ENCODE measurements at places on chromosomes 12 and 14.
A peak's percentile ranks its signal among the peaks of the same experiment; 100 is the strongest.

DNA sequence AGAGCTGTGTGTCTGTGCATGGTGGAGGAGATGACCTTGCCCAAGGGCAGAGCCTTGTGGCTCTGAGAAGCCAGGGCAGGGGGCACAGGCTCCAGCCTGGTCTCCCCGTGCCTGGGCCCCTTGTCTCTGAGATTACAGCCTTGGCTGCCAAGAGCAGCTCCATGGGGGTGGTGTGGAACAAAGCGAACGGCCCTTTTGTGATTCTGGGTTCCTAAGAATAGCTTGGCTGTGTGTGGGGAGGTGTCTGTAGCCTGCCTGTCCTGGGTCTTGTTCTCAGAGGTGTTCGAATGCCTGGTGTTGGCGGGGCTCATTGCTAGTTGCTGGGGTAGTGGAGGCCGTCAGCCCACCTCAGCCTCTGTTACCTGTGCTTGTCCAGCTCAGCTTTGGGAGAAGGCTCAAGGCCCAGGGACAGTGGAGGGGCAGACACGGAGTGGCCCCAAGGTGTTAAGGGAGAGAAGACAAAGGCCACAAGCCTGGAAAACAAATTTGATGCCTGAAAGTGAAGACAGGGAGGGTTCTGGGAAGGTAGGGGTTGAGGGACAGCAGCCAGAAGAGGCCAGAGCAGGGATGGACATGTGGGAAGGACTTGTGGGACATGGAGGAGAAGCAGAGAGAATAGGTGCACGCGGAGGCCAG, 7.4 kb upstream of the MYH7 start:
- no peak for DNase-seq

GRCh38 chr12:4643747-4644146, 5.1 kb downstream of the AKAP3 start:
- no peak for DNase-seq

GRCh38 chr12:119006746-119007145, 25.4 kb downstream of the SRRM4 start:
- DNase-seq: no peak

DNA sequence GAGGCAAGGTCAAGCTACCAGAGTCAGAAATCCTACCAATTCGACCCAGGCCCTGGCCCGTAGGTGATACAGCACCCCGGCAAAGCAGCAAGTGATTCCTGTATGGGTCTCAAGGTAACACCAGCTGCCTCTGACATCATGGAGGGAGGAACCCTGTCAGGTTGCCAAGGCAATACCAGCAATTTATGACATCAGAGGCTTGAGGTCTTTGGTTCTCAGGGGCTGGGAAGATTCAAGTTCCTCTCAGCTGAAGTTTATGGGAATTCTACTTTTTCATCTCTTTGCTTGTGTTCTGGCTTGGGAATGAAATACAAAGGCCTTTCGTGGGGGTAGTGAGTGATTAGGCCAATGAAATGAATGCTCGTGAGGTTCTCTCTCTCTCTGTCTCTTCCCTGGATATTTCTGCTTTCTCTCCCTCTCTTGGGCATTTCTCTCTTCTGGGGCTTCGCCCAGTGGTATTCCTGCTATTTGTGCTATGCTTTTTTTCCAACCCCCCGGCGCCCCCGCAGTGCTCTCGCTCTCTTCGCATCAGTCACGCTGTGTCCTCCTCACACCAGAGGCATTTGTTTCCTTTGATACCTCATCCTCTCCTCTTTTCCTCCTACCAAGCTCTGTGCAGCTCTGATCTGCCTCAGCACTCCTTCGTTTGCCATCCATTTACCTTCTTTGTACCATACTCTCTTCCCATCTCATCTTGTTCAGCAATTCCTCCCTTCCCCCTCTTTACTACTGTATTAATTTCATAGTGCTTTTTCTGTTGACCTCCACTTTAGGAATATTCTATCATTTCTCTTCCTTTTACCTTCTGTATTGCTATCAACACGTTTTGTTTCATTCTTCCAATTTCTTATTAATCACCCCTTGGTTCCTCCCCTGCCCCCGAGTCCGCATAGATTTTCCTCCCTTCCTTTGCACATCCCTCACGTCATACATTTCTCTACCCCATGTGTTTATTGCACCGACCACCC, 2.9 kb downstream of the ZFHX2 start:
- no peak for DNase-seq

DNA sequence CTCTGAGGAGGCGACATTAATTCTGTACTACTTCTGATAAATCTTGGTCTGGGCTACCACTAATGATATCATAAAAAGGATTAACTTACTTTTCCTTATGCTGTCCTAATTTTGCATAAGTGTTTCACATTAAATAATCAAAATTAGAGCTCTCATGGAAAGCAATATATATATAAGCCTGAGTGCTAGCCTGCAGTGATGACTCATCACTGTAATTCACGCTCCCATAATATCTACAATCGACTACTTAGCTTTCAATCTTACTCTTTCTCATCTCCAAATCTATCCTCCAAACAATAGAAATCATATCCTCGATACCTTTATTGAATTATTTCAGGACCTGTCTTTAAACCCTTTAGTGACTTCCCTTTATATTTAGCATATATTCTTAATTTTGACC, 701.3 kb downstream of the RERGL start:
- no peak for DNase-seq

GRCh38 chr14:56271970-56272369, 153.8 kb downstream of the PELI2 start:
- no peak for DNase-seq

DNA sequence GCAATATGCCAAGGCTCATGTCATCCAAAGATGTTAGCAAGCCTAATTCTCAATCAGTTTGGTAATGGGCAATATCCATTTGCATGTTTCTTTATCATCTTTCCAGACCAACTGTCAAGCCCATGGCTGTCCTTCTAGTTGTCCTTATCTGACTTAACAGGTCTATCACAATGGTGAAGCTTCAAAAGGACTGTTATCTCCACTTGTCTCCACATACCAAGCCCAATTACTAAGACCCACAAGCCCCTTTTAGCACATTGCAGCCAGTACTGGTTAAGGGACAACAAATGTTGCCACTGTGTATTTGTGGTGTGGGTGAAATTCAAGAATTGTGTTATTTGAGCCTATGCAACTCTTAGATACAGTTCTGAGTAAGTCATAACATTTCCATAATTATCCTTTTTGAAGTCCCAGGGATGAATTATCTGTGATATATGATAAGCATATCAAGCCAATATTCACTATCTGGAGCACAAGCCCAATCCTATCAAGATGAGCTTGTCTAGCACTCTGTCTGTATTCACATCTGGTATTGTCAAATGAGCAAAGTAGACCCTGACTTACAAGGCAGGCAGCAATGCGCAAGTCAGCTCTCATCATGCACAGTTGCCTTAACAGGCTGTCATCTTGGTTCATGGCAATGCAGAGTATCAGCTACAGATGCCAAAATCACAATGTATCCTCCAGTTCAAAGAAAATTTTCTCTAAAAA, 19.3 kb upstream of the ST8SIA1 start:
- no peak for DNase-seq

- no peak for DNase-seq
Measured at GRCh38 chr12:124898923-124899294, 15.5 kb downstream of the UBC start.

- DNase-seq: no peak
Measured at GRCh38 chr14:37452323-37452722, 142.7 kb downstream of the FOXA1 start.

- no peak for DNase-seq
Measured at GRCh38 chr12:98121963-98122362, 393.4 kb upstream of the TMPO start.

DNA sequence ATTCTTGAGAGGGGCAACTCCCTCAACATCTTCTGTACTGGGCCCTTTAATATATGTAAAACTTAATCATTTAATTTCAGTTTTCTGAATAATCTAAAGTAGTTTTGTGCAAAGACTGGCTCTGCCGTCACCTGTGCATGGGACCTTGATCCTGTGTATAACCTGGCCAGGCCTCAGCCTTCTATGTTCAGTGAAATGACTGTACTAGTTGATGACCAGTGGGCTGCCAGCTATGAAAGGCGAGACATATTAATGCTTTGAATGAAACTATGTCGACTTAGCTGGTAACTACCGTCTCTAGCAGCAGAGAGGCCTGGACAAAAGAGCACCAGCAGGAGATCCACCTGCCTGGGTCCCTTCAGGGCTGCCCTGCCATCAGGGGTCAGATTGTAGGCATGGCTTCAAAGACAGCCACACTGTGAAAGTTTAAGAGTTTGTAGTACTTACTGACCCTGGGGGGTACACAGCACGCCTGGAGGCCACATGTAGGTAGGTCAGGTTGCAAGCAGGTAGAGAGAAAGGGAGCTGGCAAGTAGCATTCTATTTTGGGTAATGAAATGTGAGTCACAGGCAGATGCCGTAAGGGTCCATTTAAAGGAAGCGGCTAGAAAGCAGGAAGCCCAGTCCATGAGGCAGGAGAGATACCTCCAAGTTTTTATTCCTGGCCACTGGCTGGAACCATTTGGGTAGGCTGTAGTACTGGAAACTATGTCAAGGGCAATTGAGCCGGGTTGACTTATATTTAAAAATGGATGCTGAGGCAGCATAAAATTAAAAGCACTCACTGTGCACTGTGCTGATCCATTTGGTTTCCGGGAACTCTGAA, 77.2 kb downstream of the BHLHE41 start:
- DNase-seq: no peak

DNA sequence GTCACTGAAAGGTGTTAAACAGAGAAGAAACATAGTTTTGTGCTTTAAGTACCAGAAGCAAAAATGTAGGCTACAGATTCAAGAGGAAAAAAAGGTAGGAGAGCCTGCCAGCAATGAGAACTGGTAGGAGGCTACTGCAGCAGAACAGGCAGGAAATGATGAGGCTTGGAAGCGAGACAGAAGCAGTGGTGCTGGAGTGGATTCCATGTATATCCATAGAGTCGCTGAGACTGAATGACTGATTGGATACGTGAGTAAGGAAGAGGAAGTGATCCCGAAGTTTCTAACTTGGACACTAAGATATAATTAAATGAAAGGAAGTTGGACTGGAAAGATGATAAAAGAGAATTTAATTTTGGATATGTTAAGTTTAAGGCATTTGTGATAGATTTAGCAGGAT, 45.0 kb upstream of the CCDC91 start:
- no peak for DNase-seq

DNA sequence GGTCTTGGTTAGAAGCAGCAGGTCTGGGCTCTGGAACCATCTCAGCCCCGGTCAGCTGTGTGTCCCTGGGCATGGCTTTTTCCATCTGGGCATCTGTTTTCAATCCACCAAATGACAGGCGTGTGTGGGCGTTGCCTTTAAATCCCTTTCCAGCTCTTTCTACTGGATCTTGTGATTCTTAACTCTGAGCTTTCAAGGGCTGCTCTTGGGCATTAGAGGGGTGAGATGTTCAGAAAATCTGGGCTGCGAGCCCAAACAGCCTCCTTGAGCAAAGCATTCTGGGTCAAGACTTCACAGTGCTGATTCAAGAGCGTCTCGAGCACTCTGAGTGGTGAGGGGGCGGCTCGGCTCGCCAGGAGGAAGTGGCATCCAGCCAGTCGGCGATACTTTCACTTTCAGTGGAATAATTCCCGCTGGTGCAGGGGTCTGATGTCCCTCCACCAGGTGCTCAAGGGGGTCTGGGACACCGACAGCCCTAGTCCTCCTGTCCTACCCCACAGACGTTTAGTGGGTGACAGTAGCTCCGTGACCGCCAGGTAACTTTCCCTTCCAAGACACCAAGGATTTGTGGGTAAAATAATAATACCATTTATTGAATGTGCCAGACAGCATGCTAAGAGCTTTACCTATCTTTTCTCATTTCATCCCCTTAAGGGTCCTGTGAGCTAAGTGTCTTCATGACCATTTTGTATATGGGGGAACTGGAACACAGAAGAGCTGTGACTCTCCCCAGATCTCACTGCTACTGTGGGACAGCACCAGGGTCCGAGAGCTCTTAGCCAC, 114.0 kb downstream of the PLXNC1 start:
- peak; percentile 81 for DNase-seq

DNA sequence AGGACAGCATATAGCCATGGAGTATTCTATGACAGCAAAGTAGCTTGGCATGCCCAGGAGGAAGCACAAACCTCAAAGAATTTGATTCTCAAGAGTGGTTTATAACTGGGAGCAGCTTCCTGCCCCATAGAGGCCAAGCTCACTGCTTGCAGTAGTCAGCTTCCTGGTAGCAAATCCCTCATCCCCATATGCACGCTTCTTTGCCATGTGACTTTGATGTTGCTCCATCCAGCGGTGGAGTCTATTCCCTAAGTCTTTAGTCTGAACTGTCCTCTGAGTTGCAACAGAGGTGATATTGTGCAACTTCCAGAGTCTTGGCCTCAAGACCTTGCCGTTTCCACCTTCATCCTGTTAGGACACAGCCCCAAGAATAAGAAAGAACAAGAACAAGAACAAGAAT, 996.8 kb upstream of the TMEM132C start:
- DNase-seq: no peak

DNA sequence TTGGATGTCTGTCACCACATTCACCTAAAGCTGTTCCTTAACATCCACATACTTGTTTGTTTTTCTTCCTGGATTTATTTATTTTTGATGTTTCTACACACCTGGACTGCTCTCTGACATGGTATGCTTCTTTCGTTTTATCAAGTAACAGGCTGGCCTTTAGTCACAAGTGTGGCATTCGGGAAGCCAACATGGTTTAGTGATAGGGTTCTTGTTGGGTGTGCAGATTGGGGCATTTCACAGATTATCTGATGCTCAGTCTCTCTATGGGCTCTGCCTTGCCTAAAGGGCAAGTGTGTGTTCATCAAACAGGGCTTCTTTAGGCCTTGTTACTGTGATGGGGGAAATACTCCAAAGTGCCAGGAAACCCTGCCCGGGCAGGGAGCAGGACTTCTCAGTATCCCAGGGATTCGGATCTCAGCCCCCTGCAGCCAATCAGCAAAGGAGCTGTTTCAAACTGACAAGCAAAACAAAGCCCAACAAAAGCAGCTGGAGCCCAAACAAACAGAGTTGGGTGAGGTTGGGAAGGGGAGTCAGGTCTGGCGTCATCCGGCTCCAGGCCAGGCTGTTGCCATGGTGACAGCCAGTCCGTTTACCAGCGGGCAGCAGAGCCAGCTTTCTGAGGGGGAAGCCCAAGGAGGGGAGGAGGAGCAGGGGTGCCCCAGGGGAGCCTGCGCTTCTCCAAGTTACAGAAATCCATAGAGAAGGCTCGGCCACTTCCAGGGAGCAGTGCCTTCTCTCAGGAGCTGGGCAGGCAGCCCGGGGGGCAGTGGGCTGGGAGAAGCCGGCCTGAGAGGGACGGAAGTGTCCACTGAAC, 31.9 kb downstream of the FOS start:
- no peak for DNase-seq

DNA sequence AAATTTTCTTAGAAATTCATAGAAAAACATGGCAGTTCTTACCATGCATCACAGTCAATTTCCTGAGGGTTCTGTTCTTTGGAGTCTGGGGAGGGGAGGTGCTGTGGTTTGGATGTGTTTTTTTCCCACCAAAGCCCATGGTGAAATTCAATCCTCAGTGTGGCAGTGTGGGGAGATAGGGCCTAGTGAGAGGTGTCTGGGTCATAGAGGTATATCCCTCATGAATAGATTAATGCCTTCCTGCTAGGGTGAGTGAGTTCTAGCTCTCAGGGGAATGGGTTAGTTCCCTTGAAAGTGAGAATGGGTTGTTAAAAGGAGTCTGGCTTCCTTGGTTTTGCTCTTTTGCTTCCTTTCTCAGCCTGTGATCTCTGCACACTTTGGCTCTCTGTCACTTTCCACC, 277.8 kb downstream of the APAF1 start:
- DNase-seq: no peak

Data from CD4-positive, alpha-beta T cell treated with Interleukin-4 for 4 hours (primary cell).